ENCODE measurements at places on chromosomes 13 and 19.

DNA sequence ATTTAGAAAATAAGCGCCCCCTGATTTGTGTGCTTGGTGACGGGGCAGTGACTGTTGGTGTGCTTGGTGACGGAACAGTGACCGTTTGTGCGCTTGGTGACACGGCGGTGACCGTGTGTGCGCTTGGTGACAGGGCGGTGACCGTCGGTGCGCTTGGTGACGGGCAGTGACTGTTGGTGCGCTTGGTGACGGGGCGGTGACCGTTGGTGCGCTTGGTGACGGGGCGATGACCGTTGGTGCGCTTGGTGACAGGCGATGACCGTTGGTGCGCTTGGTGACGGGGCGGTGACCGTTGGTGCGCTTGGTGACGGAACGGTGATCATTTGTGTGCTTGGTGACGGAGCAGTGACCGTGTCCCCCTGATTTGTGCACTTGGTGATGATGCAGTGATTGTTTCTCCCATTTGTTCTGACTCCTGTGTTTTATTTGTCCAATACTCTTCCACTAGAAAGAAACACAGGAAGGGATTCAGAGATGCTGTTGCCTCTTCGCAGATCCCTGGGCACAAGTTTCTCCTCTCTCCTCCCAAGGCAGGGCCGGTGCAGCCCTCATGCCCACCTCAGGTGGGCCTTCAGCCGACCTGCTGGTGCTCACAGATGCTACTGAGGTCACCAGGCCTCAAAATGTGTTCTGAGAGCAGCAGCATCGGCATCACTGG is 128.3 kb downstream of the ATP11A start:
- DNase-seq, result no peak

DNA sequence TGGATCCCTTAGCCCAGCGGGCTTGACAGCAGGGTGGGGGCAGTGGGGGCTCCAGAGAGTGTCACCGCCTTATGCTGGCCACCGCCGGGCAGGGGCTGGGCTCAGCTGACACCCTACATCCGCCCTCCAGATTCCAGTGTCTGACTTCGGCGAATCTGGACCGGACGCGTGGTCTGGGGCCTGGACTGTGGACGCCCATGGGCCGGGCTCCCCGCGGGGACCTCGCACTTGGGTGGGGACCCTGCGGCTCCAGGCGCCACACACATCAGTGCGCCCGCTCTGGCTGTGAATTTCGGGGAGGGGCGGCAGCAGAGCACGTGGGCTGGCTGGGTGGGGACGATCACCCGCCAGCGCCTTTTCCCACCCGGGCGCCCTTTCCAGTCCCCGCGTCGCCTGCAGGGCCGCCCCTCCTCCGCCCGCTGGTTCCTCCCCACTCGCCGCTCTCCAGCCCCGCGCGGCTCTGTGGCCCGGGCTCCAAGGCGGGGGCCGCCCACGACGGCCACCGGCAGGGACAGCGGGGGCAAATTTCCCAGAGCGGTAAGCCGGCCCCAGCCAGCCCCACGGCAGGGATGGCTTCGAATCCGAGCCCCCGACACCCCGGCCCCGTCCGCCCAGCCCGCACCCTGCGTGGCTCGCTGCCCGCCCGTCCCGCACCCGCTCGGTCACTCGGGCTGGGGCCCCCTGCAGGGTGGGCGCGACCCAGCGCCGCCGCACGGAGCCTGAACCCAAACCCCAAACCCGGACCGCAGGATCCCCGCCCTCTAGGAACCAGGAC is 23.3 kb upstream of the ZNF99 start:
- DNase-seq, result no peak

- DNase-seq, result no peak
Measured at GRCh38 chr13:97631158-97631557, 197.2 kb downstream of the RAP2A start.

GRCh38 chr19:18538115-18538514 is 5.3 kb downstream of the FKBP8 start:
- no peak for DNase-seq

DNA sequence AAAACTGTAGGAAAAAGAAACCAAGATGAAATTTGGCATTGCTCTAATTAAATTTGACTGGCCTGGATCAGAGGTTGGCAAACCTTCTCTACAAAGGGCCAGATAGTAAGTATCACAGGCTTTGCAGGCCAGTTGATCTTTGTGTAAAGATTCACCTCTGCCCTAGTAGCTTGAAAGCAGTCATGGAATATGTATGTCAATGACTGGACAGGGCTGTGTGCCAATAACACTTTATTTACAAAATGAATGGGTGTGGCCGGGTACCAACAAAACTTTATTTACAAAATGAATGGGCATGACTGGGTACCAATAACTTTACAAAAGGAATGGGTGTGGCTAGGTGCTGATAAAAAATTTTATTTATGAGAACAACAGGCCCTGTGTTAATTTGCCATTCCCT is 20.0 kb downstream of the SIN3B start:
- DNase-seq, result no peak

GRCh38 chr13:106919638-106920037 is 351.7 kb upstream of the ARGLU1 start:
- DNase-seq, result no peak

DNA sequence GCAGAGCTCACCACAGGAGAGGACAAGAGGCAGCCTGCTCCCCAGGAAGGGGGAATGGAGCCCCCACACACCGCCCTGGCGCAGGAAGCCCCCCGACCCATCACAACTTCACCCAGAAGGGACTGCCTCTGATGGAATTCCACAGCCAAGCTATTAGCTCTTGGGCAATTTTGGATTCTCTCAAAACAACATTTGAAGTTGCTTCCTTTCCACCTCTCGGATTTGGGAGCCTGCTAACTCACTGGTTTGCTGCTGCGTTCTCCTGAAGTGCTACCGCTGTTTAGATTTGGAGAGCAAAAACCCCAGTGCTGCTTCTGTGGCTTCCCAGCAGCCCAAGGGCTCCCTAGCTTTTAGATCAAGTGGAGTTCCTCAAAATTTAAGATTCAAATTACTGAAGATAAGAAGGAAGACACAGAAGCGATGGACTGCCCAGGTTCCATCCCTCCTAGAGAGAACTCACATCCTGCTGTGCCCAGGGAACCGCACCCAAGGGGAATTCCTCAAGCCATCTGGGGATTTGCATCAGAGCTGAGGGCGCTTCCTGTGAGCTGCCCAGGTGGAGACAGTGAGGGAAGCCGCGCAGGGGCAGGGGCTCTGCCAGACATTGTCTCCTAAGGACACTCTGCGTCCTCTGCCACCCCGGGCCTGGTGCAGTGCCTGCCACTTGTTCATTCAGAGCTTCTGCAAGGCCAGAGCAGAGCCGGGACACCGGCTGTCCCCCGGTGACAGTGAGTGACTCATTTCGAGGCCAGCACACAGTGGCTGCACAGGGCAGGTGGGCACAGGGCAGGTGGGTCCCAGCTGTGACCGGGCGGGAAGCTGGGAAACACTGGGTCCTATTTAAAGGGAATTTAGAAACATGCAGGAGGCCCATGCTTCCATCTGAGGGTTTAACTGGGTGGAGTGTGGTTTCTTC is 45.5 kb downstream of the COL4A1 start:
- no peak for DNase-seq

GRCh38 chr13:44573790-44574465 is 2.2 kb downstream of the TSC22D1 start:
- peak; percentile 33 for DNase-seq

DNA sequence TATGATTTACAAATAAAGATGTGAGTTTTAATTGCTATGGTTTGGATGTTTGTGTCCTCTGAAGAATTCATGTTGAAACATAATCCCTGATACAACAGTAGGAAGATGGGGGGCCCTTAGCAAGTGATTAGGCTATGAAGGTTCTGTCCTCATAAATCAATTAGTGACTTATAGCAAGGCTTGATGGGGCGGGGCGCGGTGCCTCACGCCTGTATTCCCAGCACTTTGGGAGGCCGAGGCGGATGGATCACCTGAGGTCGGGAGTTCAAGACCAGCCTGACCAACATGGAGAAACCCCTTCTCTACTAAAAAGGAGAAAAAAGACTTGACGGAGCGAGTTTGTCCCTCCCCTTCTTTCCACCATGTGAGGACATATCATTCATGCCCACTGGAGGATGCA is 2486.5 kb upstream of the PCDH20 start:
- DNase-seq, result no peak

DNA sequence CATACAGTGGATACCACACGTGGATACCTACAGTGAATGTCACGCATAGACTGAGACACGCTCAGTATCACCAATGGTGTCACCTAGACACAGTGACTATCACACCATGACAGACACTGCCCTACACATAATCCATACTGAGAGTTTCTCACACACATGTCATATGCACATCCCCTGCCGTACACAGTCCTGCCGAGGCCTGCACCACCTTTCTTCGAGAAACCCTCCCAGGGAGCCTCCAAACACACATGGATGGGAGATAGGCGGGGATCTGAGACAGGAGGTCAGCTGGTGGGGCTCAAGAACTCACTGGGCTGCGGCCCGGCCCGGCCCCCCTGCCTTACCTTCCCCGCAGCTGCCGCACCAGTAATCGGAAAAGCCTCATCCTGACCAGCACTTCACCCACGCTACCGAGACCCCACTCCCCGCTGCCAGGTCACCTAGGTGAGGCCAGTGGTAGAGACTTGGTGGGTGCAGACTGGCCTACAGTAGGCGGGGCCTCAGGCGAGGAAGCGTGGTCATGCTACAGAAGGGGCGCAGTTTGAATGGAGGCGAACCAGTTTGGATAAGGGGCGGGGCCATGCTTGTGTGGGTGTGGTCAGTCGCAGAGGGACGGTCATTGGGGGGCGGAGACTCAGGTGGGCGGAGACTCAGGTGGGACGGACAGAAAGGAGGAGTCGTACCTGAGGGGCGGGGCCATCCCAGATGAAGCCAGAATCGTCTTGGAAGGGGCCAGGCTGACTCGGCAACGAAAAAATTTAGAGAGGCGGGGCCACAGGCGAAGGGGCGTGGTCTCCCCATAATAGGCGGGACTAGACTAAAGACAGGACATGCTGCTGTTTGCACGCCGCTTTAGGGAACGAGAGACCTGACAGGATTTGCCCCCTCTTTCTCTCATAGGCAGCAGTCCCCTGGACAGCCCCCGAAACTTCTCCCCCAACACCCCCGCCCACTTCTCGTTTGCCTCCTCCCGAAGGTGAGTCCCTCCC is 2.1 kb downstream of the MAST1 start:
- DNase-seq, result peak; percentile 89

DNA sequence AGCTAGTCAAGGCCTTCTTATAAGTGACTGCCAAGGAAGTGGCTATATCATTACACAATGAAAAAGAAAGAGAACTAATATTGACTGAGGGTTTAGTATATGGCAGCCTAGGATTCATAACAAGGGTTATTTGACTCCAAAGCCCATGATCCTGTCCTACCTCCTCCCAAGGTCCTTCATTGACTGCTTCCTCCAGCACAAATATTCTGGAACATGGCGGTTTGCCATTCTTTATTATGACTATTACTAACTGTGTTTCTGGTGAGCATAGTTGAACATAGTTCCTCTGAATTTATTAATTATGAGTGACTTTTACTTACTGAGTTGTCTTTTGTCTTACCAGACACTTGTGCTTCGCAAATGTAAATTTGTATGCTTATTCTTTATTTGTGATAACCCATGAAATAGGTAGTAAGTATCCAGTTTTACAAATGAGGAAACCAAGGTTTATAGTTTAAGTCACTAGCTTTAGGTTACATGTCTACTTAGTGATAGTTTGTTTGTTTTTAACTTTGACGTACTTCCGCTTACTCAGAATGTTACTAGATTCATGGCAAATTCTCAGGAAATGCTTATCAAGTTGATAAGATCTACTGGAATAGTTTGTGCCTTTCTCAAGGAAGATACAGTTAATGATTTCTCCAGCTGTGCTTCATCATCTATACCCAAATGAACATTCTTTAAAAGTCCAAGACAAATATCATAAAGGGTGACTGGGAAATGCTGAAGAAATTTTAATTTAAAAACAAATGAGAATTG is 15.5 kb upstream of the DCLK1 start:
- no peak for DNase-seq

DNA sequence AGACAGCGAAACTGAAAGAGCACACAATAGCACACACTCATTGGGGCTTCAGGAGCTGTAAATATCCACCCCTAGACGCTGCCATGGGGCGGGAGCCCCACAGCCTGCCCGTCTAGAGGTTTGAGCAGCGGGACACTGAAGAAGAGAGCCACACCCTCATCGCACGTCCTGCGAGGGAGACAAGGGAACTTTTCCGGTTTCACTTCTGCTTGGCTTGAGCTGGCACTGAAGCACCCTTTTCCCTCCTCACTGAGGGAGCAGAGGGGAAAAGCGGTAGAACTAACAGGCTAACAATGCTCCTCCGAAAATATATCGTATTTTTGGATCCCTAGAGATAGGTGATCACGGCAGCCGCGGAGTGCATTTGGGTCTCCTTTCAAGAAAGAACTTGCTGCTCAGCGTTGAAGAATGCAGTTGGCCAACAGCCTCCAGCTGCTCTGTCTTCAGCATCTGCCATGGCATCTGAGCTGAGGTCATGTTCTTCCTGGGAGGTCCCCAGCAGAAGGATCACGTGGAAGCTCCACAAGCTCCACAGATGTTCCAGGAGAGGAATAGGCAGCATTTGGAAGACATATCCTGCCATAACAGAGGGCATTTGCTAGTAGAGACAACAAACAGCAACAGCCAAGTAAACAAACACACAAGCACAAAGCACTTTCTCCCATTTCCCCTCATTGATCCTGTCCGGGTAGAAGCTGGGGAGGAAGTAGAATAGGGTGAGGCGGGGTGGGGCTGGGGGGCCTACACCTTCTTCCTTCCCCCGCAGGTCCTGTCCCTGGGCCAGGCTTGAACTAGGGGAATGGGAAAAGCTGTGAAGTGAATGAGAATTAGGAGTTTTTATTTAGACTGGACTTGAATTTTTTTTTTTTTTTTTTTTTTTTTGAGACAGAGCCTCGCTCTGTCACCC is 44.8 kb upstream of the ALOX5AP start:
- no peak for DNase-seq

DNA sequence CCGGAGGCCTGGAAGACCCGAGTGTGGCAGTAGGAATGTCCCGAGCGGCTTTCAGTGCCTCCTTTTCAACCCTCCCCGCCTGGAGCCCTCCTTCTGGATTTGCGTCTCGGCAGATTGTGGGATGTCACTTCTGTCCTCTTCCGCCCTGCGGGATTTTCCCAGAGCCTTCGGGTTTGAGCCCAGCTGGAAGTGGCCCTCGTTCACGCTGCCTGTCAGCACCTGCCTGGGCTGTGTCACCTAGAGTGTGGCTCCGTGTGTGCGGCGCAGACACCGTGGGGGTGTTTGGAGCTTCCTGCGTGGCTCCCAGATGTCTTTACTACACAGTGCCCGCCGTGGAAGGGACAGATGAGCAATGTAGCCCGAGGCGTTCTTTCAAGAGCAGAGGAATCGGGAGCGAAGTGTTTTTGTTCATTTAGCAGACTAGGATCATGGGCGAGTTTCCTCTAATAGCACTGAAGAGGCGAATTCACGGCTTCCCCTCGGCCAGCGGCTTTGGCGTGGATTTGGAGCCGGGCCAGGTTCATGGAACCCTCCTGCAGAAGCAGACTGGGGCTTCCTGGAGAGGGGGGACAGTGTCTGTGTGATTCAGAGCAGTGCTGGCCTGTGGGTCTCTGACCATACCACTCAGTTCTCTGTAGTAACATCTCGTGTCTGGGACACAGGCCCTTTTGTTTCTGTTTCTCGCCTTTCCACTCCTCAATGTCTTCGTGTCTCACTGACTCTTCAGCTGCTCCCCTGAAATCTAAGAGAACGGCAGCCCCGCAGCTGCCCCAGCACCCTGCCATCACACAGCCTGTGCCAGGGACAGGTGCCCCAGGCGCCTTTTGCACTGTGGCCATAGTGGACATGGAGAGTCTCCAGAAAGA is 68.0 kb downstream of the KDM4B start:
- no peak for DNase-seq

Data from cerebellum (tissue), 4 donors.